Activated gamma-delta T cell treated with anti-CD3 and anti-CD28 coated beads, Interleukin-2, amount 50 U/mL, for 16 hours (primary cell): ENCODE measurements at places on chromosomes 6 and 20.

DNA sequence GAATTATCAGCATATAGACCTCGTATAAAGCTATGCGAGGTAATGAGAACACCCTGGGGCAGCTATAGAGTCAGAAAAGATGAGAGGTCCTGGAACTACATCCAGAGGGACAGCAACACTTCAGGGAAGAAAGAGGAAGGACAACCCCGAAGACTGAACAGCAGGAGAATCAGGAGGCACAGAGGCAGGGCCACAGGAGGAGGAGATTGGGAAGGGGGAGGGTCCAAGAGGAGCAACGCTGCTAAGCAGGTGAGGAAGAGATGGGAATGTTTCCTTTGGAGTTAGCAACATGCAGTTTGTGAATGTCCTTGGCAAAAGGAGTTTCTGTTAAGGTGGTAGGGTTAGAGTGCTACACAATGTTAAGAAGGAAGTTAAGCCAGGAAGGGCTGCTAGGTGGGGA is 79.5 kb upstream of the OLIG3 start:
- no peak for DNase-seq

DNA sequence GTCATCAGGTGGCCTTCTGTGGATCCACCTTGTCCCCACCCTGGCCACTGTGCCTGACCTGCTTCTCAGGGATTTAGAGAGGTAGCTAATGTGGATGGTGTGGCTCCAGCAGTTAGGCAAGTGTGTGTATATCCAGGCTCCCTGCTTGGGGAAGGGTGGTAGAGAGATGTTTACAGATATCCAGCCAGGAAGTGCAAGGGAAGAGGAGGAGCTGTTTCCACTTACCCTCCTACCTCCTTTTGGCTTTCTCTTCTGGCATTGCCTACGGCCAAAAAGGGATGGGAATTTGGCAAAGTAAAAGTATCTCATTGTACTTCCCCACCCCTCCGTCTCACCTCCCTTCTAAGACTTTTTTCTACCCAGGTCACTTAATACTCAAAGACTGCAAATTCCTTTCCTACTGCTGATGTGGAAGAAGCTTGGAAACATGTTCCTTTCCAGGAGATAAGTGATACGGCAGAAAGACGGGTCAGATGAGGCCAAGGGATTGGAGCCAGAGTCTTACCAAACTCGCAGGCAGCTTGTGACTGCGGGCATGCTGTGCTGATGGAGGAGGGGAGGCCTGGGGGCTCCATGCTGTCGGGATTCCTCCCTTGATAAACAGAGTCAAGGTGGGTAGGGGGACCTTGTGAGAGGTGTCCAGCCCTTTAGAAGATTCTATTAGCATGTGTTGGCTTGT is 253.4 kb downstream of the PRL start:
- no peak for DNase-seq

DNA sequence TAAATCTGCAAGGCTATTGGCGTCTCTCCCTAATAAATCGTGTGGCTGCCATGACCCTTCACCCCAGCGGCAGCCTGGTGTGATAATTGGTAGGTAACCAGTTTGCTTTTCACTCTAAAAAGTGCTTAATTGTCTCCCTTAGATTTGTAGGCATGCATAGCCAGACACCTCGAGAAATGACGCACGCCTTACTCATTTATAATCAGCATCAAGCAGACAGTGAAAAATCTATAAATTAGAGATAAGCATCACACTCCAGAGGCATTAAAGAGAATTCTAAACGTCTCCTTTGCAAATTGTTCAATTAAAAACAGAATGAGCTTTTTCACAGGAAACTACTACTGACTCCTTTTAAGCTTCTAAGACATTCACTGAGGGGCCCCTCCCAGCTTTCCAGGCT is 110.2 kb upstream of the RPS6KA2 start:
- DNase-seq: no peak

GRCh38 chr6:82567621-82568020 is 204.0 kb downstream of the TPBG start:
- no peak for DNase-seq

GRCh38 chr6:129329678-129330077 is 380.3 kb downstream of the ARHGAP18 start:
- no peak for DNase-seq

DNA sequence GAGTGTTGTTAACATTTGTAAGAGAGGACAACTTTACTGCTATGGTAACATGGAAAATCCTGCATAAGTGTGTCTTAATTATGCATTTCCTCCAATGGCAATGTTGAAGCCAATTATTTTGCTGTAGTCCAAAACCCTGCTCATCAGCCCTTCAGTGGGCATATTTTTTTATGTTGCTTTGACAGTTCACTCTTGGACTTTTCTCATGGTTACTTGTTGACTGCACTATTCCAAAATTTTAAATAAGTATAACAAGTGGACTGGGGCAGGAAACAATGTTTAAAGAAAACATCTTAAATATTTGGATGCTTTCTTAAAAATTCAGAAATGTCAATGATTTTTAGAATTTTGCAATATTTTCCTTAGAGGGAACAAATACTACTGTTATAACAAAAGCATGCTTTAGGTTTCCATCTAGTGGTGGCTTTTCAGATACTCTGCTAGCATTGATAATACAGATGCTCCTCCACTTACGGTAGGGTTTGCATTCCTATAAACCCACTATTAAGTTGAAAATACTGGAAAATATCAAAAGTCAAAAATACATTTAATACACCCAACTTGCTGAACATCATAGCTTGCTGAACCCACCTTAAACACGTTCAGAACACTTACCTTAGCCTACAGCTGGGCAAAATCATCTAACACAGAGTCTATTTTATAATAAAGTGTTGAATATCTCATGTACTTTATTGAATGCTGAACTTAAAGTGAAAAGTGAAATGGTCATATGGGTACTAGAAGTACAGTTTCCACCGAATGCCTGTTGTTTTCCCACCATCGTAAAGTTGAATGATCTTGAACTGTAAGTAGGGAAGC is 86.4 kb downstream of the ADGRG6 start:
- DNase-seq: no peak

DNA sequence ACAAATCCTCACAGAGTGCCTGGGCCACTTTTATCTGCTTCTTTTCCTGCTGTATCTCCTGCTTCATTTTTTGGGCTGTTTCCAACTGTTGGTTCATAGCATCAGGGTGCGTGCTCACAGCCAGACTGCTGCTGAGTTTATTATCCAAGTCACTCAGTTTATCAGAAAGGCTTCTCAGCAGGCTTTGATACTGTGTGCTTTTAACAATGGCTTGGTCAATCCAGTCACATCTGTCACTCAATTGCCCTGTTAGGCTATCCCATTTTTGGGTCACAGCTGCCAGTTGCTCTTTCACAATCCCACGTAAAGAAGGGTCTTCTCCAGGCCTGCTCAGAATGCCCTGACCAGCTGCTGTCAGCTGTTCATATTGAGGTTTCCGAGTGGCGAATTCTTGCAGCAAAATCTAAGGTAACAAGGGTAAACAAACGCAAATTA is 87.2 kb downstream of the DST start:
- no peak for DNase-seq

GRCh38 chr6:121884620-121885019 is 449.2 kb downstream of the GJA1 start:
- no peak for DNase-seq

DNA sequence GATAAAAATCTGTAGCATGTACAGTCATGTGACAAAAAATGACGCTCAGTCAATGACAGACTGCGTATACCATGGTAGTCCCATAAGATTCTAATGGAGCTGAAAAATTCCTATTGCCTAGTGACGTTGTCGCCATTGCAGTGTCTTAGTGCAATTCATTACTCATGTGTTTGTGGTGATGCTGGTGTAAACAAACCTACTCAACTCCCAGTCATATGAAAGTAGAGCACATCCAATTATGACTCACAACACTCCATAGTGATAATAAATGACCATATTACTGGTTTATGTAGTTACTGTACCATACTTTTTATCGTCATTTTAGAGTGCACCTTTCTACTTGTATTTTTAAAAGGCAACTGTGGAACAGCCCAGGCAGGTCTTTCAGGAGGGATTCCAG is 45.0 kb downstream of the TFAP2A start:
- DNase-seq: no peak

DNA sequence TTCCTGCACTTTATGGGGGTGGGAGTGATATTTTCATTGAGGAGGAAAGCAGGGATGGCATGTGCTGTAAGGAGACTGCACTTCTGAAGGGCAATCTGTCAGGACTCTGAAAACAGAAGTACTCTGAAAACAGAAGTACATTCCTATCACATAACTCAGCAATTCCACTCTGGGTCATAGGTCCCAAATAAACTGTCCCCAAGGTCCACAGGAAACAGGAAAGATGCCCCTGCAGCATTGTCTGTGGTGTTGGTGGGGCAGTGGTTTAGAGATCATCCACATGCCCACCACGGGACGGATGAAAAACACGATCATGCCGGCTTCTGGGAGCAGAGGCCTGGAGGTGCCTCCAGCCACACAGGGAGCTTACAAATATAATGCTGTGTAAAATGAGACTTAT is 150.3 kb downstream of the OTOR start:
- DNase-seq: no peak

DNA sequence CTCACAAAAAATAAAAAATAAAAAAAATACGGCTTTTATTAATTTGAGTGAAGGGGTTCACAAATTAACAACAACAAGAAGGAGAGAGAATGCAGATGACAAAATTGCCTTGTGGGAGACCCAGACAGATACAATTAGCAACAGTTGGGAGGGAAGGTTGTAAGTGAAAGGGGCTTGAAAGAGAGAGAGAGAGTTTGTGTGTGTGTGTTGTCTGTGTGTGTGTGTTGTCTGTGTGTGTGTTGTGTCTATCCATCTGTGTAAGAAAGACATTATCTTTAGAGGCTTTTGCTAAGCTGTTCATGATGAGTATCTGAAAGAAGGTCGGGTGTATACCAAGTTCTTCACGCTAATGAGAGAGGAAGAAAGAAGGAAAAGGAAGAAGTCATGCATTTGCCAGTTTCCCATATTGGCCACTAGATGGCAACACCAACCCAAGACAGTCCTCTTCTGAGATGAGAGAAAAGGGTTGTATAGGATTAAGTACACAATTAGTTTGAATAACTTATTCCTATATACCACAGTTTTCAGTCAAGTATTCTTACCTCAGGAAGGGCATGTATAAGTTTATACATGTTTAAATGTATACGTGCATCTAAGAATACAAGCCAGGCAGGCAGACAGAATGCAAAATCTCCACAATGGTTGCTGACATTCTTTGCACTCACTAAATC is 63.7 kb upstream of the CD2AP start:
- DNase-seq: peak; percentile 11

GRCh38 chr20:16846006-16846405 is 97.8 kb downstream of the OTOR start:
- DNase-seq: no peak

DNA sequence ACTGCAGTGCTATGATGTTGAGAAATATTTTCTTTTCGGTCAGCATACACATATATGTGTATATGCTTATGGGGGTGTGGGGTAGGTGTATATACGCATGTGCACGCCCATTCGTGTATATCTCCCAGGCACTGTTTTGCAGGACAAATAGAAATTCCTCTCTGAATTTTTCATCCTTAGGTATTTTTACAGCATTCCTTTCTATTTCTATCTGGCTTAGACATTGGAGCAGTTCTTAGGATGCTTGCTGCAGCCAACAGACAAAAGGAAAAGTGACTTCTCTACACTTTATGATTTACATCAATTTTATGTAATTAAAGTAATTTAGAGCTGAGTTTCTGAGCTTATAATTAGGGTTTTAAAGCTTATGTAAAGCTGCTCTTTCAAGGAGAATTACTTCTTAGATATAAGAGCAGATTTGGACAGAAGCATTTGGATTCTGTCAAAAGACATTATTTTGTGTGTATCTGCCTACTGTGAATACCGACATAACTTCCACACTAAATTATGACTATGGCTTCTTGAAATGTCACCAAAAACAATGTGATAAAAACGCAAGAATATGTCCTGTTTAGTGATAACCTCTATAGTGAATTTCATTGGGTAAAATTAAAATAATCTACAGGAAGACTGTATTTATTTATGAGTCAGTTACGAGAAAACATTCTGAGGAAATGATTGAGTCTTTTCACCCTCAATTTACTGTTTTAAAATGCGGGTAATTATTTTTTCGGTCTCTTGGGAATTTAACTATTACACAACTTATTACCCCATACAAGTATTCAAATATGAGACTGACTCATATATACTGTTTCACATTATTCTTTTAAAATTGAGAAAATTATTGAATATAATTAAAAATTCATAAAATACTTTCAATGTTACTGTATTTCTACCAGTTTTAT is 21.3 kb upstream of the CEP43 start:
- no peak for DNase-seq

- DNase-seq: no peak
Measured at GRCh38 chr6:161836643-161837448, 563.0 kb upstream of the AGPAT4 start.

DNA sequence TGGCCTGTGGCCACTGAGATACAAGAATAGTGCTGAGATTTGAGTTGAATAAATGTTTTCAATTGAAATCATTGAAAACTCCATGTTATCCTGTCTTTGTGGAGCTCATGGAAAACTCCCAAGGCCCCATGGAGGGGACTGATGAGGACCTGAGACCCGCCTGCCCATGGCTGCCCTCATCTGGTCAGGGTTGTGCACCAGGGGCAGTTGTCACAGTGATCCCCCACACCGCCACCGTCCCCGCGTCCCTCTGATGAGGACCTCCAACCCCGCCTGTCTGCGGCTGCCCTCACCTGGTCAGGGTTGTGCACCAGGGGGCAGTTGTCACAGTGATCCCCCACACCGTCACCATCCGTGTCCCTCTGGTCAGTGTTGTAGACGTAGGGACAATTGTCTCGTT is 27.8 kb downstream of the THBS2 start:
- DNase-seq: no peak

GRCh38 chr6:168428052-168428826 is 12.7 kb upstream of the SMOC2 start:
- DNase-seq: no peak

DNA sequence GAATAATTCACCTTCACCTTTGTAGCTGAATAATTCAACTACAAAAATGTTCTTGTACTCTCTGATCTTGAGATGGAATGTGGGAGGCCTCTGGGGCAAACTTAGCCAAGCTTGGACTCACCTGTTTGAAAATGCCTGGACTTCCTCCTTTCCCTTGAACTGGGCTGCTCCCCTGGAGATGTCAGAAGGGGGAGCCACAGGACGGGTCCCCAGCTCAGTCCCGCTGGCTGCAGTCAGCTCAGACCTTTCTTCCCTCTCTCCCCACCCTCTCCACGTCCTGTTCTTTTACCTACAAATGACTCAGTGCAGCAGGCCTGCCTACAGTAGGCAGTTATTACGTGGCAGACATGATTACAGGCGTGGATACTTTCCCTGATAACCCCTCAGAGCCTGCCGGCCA is 131.5 kb upstream of the RALGAPA2 start:
- DNase-seq: no peak

DNA sequence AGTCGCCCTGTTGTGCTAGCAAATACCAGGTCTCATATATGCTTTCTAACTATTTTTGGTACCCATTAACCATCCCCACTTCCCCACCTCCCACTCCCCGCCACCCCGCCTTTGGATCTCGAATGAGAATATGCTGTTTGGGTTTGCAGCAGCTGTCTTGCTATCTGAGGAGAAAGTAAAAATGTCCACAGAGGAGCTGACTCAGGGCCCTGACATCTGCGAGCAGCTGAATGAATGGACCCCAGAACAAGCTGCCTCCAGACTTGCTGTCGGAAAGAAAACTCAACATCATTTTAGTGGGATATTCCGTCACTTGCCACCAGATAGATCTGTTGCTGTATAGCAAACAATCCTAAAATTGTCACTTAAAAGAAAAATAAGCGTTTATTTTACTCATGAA is 103.7 kb downstream of the LINC00237 start:
- DNase-seq: no peak

- peak; percentile 6 for DNase-seq
Measured at GRCh38 chr6:56359201-56359899, 112.0 kb upstream of the COL21A1 start.
